ENCODE measurements at places on chromosomes 2 and 18.
A peak's percentile ranks its signal among the peaks of the same experiment; 100 is the strongest.

GRCh38 chr2:223093436-223094241 is 41.6 kb downstream of the KCNE4 start:
- DNase-seq = peak; percentile 67

DNA sequence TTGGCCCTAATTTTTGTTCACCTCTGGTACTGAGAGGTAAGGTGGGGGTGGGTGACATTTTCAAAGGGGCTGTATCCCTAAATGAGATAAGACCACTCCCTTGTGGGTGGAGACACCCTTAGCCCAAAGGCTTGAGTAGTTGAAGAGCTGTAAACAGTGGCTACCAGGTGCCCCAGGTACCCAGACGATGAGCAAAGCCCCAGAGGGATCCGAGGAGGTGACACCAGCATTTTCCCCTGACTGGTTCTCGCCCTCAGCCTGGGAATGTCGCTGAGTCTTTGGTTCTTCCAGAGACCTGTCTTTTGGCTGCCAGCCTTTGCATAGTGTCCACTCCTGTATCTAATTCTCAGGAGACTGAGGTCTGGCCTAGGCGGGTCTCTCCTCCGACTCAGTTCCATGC is 36.5 kb downstream of the RRM2 start:
- DNase-seq = no peak

DNA sequence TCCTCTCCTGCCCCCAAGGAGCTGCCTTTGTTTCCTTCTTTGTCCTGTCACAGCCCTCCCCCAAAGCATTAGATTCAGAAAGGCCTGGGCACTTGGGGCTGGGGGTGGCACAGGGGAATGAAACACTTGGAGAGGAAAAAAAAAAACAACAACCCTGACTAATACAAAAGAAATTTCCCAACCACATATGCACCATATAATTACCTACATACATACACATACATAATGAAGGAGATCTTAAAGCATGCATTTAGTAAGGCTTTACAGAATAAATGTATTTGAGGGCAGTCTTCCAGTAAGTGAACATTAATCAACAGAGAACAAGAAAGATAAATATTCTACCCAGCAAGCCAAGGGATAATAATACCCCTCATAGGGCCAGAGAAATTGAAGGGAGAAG is 70.0 kb upstream of the PPP1CB start:
- no peak for DNase-seq

- DNase-seq = no peak
Measured at GRCh38 chr2:105969552-105969951, 224.5 kb downstream of the UXS1 start.

DNA sequence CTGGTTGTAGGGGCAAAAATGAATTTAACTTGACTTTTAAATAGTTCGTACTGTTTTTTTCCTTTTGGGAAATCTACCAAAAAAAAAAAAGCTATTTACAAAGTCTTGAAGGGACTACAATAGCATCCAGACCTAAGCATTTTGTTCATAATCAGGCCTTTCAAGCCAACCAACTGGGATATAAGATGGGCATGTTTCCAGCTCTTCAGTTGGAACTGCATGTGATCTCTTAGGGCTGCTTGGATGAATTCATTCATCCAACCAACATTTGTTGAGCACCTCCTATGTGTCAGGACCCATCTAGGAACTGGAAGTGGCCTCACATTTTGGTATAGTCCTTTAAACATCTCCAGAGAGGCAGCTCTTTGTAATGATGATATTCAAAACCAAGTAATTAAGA is 98.6 kb downstream of the AAK1 start:
- DNase-seq = no peak

DNA sequence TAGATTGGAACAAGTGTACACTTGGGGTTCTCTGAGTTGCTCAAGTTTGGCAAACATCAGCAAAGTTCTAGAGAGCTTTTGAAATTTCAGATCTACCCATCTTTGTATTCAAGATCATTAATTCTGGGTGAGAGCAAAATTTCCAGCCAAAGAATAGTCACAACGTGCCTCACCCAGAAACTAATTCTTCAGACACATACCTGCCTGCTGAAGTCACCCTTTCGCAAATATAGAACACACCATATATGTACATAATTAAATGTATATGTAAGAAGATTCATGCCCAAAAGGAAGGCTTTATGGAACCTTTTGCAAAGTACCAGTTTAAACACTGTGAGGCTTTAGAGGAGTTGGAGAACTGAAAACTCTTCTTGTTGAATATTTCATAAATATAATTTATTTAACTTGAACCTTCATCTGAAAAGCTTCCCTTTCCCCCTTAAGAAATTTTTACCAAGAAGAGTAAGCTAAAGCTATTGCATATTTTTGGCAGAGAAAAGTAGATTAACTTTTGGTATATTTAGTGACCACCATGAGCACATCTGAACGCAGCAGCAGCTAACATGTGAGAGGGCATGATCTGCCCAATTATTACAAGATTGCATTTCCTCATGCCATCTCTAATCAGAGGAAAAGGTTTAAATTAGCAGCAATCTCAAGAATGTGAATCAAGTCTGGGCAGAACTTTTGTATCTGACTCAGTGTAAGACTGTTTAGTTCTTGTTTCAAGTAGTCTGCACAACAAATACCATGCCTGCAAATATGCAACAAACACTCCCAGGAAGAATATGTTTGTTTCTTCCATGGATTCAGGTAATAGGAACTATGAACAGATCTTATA is 8.2 kb downstream of the RND3 start:
- no peak for DNase-seq

GRCh38 chr18:70931942-70932814 is 643.3 kb downstream of the SOCS6 start:
- peak; percentile 7 for DNase-seq

- DNase-seq = no peak
Measured at GRCh38 chr18:35043207-35043606, 2.0 kb downstream of the MAPRE2 start.

- DNase-seq = no peak
Measured at GRCh38 chr2:77268626-77269025, 253.6 kb downstream of the LRRTM4 start.

DNA sequence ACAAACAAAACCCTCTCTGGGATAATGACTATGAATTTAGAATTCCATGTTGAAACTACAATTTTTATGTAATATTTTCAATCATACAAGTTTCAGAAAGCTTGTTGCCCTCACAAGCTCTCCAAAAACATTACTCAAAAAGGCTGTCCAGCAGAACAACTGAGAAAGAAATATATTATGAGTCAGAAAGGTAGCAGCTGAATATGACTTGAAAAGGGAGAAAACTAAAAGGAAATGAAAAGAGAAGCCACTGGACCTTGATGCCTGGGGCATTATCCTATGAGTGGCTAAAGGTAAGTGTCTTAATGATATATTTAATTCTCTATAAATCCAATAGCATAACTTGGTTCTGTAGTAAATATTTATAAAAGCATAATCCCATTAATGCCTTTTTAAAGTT is 61.8 kb downstream of the NXPH2 start:
- DNase-seq = no peak

DNA sequence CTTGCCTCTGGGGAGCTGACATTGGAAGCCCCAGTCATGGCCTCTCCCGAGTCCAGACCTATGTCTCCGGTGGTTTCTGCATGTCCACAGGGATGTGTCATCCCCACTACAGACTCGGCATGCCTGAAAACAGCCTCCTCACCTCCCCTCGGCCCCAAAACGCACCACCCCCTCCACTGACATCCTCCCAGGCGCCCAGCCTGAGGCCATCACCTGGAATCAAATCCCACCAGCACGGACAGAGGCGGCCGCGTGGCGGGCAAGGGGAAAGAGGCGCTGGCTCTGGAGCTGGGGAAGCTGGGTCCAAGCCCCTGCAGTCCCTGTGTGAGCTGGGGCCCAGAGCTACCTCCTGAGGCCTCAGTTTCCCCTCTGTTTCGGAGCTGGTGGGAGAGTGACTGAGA is 69.9 kb upstream of the SMAD7 start:
- peak; percentile 22 for DNase-seq

GRCh38 chr2:100655936-100656534 is 93.2 kb downstream of the PDCL3 start:
- DNase-seq = no peak

GRCh38 chr2:15766303-15766861 is 174.0 kb upstream of the MYCN start:
- DNase-seq = no peak

DNA sequence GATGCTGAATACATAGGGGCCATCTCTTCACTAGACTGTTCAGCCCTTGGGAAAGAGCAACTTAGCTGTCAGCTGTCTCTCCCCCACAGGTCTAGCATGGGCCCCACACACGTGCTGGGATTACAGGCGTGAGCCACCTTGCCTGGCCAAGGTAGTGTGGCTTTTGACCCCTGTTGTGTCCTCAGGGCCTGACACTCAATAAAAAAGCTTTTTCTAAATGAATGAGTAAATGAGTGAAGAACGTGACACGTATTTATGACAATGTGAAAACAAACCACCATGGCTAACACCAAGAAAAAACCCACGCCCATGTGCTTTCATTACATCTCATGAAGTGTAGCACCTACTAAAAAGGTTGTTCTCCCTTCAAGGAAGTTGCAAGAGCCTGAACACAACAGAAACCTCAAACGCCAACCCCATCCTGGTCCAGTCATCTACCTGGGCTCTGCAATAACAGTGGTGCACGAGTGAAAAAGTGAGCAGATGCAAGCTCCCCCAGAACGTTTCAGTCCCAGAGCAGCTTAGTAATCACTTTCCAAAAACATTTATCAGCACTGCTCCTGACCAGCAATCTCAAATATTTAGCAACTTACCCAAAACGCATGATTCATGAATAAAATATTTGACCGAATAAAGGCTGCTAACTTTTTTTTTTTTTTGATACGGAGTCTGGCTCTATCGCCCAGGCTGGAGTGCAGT is 3.4 kb downstream of the WDFY1 start:
- DNase-seq = peak; percentile 68

- DNase-seq = no peak
Measured at GRCh38 chr18:47490882-47491281, 239.4 kb upstream of the SKOR2 start.

- DNase-seq = no peak
Measured at GRCh38 chr18:52087140-52087539, 252.9 kb upstream of the DCC start.

GRCh38 chr2:147521936-147522335 is 322.9 kb upstream of the ACVR2A start:
- no peak for DNase-seq

GRCh38 chr2:32991091-32991845 is 44.5 kb downstream of the LTBP1 start:
- no peak for DNase-seq

GRCh38 chr2:239440511-239440959 is 39.7 kb upstream of the HDAC4 start:
- DNase-seq = no peak

- no peak for DNase-seq
Measured at GRCh38 chr2:102773149-102773705, 11.4 kb downstream of the TMEM182 start.

DNA sequence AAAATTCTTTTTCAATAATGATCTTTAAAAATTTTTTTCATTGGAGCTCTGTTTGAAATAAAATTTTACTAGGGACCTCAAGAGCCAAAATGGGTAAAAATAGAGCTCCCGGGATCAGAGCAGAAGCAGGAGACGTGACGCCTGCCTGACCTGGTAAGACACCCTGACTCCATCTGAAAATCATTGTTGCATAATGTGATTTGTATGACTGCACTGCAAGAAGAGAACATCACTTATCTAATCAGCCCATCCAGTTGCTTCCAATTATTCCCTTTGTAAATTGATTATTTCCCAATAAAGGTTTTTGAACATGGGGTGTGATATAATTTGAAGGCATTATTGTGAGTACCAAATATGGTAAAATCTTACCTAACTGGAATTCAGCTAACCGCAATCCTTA is 17.1 kb upstream of the TAF1B start:
- no peak for DNase-seq

- DNase-seq = no peak
Measured at GRCh38 chr2:1595274-1595673, 149.0 kb downstream of the PXDN start.

DNA sequence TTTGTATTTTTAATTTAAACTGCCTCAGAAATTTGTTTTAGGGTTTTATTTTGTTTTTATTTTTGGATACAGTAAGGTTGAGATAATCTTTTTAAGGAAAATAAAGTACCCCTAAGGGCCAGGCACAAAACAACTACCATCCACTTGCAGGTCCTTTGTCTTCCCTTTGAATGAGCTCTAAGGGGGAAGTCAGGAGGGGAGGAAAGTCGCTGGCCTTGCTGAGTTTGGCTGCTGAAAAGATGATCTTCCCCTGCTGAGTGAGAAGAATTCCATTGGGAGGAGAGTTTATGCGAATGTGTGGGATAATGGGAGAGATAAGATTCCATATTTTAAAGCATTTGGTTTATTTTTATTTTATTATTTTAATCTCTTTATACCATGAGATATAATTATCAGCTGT is 100.7 kb downstream of the ARHGAP15 start:
- DNase-seq = no peak

- no peak for DNase-seq
Measured at GRCh38 chr18:8957731-8958130, 144.8 kb upstream of the NDUFV2 start.

DNA sequence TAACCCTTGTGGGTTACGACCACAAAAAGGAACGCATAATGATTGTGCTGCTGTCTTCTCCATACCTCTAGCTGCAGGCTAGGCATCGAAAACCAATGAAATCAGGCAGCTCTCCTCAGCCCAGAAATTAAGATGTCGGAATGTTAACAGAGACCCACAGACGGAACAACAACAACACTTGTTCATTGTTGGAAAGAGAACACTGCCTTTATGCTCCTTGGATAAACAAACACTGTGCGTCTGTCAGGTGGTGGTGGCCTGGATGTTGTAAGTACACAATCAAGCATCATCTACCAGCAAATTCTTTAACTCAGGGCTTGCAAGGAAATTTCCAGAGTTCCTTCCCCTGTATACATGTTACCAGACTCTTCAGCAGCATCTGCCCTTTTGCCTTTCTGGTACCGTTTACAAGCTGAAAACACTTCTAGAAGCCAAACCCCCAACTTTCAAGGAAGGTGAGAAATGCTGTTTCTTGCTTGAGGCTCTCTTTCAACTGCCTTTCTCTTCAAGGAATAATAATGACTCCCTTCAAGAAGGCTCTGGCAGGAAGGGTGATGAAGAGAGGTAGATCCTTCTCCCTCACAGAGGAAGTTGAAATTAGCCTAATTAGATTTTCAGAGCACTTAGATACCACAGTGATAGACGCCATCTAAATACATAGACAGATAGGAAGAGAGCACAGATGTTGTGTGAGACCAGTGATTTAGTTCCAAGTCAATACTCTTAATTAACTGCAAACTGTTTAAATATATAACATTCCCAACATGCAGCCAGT is 332.7 kb downstream of the ZNF521 start:
- DNase-seq = no peak

GRCh38 chr2:178479275-178479616 is 846 bp upstream of the FKBP7 start:
- DNase-seq = no peak

- DNase-seq = no peak
Measured at GRCh38 chr2:232338759-232339106, 39.8 kb upstream of the ALPP start.

GRCh38 chr2:60091266-60091665 is 462.2 kb downstream of the BCL11A start:
- DNase-seq = peak; percentile 40

DNA sequence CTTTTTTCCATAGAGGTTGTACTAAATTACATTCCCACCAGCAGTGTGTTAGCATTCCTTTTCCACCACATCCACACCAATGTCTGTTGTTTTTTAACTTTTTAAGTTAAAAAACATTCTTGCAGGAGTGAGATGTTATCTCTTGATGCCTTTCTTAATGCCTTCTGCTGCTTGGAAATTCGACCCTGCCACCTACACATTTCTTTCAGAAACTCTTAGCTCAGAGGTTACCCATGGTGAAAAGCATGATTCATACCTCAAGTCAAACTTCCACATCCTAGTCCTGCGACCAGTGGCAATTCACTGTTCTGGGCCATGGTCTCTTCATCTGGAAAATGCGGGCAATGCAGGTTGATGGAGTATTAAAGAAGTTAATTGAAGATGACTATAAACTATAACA is 12.7 kb upstream of the HNMT start:
- no peak for DNase-seq
